ENCODE measurements at places on chromosomes 11 and 22. TPM values are rescaled to one million over a fixed set of nuclear protein-coding genes. Genes with fewer than 3 reads are reported as not detected.

DNA sequence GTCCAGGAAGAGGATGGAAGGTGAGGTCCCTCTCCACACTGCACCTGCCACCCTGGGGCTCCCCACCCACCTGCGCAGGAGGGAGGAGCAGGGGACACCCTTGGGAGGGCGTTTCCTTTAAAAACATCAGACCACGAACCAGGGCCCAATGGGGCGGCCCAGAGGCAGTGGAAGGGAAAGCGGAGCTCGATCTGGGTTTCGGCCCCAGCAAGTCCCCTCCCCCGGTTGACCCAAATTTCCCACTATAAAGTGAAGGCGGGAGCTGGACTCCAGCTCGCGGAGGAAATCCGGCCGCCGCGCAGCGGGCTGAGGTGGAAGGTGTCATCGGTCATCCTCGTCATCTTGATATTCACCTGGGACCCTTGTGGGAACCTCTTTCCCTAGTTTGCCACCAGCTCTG, 99.3 kb downstream of the WNT7B start:
- no peaks in the 10 kb centered on the region for H3K4me1 ChIP-seq
- no peaks in the 10 kb centered on the region for H3K36me3 ChIP-seq
- no peak overlapping the region for H3K4me3 ChIP-seq
- DNase-seq: no peak

- peaks cover 46% of the 10 kb centered on the region for H3K27me3 ChIP-seq
- no peaks in the 10 kb centered on the region for H3K4me1 ChIP-seq
- no peak overlapping the region for H3K27ac ChIP-seq
- DNase-seq: no peak
- no peak overlapping the region for H3K4me3 ChIP-seq
These were observed 21.3 kb upstream of the CACNG2 start for GRCh38 chr22:36724836-36725235.

DNA sequence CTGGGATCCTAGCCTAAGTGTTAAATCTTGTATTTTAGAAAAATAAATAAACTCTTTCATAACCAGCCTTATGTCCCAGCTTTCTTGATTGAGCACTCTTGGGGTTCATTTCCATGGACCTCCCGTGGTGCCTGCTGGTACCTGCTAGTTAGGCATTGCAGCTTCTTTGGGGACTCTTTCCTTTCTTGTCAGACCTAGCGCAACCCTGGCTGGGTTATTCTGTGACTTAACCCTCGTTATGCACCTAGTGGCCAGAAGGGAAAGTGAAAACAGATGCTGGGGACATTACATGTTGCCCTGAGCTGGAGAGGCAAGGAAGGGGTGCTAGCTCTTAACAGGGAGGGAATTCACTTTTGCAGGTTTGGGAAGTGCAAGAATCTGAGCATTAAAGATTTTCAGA, 46.8 kb downstream of the APIP start:
- H3K27me3 ChIP-seq: no peaks in the 10 kb centered on the region
- DNase-seq: no peak
- no peak overlapping the region for H3K4me3 ChIP-seq
- H3K4me1 ChIP-seq: no peaks in the 10 kb centered on the region

PAK1 gene
- total RNA-seq: 60.6 TPM

GRCh38 chr11:95076416-95076815, 9.7 kb downstream of the SRSF8 start:
- no peaks in the 10 kb centered on the region for H3K27me3 ChIP-seq
- H3K4me1 ChIP-seq: peaks cover 3% of the 10 kb centered on the region
- peak; percentile 75 for DNase-seq

DNA sequence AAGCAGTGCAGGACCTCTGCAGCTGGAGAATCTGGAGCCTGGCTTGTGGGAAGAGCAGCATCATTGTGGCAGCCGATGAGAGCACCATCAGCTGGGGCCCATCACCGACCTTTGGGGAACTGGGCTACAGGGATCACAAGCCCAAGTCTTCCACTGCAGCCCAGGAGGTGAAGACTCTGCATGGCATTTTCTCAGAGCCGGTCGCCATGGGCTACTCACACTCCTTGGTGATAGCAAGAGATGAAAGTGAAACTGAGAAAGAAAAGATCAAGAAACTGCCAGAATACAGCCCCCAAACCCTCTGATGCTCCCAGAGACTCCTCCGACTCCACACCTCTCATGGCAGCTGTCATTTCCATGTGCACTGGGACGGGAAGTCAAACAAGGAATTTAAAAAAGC, 35.6 kb downstream of the ASRGL1 start:
- H3K27me3 ChIP-seq: peaks cover 14% of the 10 kb centered on the region
- no peak overlapping the region for H3K27ac ChIP-seq
- H3K4me3 ChIP-seq: no peak overlapping the region
- DNase-seq: no peak
- H3K36me3 ChIP-seq: no peaks in the 10 kb centered on the region
- no peaks in the 10 kb centered on the region for H3K4me1 ChIP-seq

DNA sequence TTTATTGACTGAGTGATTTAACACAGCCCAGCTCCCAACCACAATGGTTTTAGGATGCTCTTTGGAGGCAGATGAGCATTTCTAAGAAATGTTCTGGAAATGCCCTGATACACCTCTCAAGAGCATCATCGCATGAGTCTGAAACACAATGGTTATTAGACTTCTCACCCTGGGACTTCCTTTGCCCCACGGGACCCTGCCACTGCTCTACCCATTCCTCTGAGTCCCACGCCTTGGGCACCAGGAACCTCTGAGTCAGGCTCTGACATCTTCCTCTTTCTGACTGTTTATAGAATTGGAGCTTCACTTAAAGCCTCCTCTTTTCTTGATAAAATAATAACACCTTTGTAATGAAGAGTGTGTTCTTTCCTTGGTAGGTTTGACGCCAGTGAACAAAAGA, 85.6 kb upstream of the PARVA start:
- H3K27ac ChIP-seq: no peak overlapping the region
- no peak for DNase-seq
- H3K27me3 ChIP-seq: no peaks in the 10 kb centered on the region
- H3K36me3 ChIP-seq: no peaks in the 10 kb centered on the region
- peaks cover 18% of the 10 kb centered on the region for H3K4me1 ChIP-seq
- no peak overlapping the region for H3K4me3 ChIP-seq

MICAL2 gene
- 285 TPM for total RNA-seq

ASPHD2 gene
- total RNA-seq: 1.3 TPM

- DNase-seq: peak; percentile 36
- H3K4me3 ChIP-seq: peak overlapping the region; percentile 90
- no peaks in the 10 kb centered on the region for H3K36me3 ChIP-seq
- H3K4me1 ChIP-seq: peaks cover 4% of the 10 kb centered on the region
- H3K27ac ChIP-seq: peak overlapping the region; percentile 73
These were observed 1.1 kb downstream of the APLP2 start for GRCh38 chr11:130070846-130071200.

GRCh38 chr11:73625696-73626318, 20.6 kb upstream of the PLEKHB1 start:
- H3K4me1 ChIP-seq: no peaks in the 10 kb centered on the region
- DNase-seq: peak; percentile 59
- H3K4me3 ChIP-seq: peak overlapping the region; percentile 8
- H3K27ac ChIP-seq: no peak overlapping the region

DNA sequence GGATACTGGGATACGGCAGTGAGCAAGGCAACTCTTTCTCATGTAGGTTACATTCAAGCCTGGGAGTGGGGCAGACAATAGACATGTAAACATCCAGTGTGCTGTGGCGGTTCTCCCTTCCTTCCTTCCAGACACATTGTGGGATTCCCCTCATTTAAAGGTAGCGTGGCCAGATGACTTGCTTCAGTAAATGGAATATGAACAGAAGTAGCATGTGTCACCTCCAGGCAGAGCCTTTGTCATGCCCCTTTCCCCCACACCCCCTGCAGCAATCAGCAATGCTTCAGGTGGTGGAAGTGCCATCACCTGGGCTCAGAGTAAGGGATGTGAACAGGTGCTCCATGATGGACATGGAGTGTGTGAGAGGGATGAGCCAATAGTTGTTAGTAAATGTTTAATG, 34.8 kb upstream of the TTC12 start:
- H3K27ac ChIP-seq: no peak overlapping the region
- no peaks in the 10 kb centered on the region for H3K4me1 ChIP-seq
- H3K27me3 ChIP-seq: peaks cover 5% of the 10 kb centered on the region

PATE2 gene
- total RNA-seq: not detected

DNA sequence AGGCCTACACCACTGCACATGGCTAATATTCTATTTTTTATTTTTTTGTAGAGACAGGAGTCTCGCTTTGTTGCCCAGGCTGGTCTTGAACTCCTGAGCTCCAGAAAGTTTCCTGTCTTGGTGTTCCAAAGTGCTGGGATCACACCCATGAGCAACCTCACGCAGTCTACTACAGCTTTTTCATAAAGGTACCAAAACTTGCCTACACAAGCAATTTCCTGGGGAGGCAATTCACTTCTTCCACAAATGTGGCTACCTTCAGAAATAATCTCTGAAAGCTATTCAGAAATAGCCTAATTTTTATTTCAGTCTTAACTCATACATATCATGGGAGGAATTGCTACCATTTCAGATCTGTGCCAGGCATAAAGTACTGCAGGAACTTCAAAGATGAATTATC, 11.4 kb downstream of the SLC35F2 start:
- no peaks in the 10 kb centered on the region for H3K4me1 ChIP-seq
- no peak for DNase-seq
- no peaks in the 10 kb centered on the region for H3K36me3 ChIP-seq

DNA sequence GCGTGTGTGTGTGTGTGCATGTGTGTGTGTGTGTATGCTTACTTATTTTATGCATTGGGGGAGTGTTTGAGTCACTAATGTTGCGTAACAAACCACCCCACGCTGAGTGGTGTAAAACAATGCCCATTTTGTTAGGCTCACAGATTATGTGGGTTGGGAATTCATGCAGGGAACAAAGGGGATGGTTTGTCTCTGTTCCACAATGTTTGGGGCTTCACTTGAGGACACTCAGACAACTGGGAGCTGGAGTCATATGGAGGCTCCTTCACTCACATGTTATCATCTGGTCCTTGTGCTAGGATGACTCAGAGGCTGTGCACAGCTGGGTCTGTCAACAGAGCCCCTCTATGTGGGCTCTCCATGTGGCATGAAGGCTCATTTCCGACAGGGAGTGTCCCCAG, 51.3 kb upstream of the LARGE1 start:
- no peak overlapping the region for H3K27ac ChIP-seq
- H3K36me3 ChIP-seq: no peaks in the 10 kb centered on the region
- H3K4me1 ChIP-seq: no peaks in the 10 kb centered on the region
- no peak for DNase-seq
- no peaks in the 10 kb centered on the region for H3K27me3 ChIP-seq

GRCh38 chr11:46210133-46210636, 67.3 kb upstream of the CREB3L1 start:
- no peak overlapping the region for H3K27ac ChIP-seq
- no peak overlapping the region for H3K4me3 ChIP-seq
- H3K4me1 ChIP-seq: no peaks in the 10 kb centered on the region
- DNase-seq: peak; percentile 72
- H3K36me3 ChIP-seq: no peaks in the 10 kb centered on the region

DNA sequence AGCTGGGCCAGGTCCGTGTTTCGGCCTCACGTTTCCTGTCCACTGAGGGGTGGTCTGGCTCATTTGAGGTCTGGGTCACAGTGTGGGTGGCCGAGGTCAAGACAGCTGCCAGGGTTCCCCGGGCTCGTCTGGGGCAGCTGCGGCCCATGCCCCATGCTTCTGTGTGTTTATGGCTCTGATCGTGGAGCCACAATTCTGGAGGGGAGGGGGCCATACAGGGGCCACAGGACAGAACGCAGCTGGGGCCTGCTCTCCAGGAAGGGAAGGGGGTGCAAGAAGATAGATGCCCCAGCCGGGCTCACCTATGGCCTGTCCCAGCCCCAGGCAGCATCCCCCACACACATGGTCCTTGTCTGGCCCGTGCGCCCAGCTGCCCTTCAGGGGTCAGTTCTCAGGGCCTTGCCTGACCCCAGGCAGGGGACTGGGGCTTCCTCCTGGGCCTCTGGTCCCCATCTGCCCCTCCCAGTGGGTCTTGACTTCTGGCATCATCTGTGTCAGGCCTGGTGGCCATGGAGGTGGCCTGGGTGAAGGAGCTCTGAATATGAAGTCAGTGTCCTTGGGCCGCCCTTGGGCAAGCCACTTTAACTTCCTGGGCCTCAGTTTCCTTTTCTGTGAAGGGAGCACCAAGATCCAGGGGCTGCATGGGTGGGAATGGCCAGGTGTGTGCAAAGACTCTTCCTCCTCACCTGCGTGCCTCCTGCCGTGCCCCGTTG, 8.4 kb downstream of the TSPAN32 start:
- H3K4me3 ChIP-seq: no peak overlapping the region
- no peaks in the 10 kb centered on the region for H3K27me3 ChIP-seq
- no peak overlapping the region for H3K27ac ChIP-seq
- DNase-seq: no peak
- no peaks in the 10 kb centered on the region for H3K36me3 ChIP-seq

LINC01488 gene
- not detected for total RNA-seq

GRCh38 chr11:128235958-128236357, 351.4 kb downstream of the ETS1 start:
- H3K27ac ChIP-seq: no peak overlapping the region
- H3K4me1 ChIP-seq: peaks cover 3% of the 10 kb centered on the region
- no peak overlapping the region for H3K4me3 ChIP-seq
- no peak for DNase-seq
- no peaks in the 10 kb centered on the region for H3K27me3 ChIP-seq
- H3K36me3 ChIP-seq: no peaks in the 10 kb centered on the region

MB gene
- not detected for total RNA-seq

GRCh38 chr22:39244496-39245129, at the start of gene PDGFB:
TSS of gene PDGFB (minus strand) at chr22:39244982. CDS start at chr22:39243963, 1,019 bp downstream.
- no peak for DNase-seq
- H3K36me3 ChIP-seq: no peaks in the 10 kb centered on the region
- peaks cover 5% of the 10 kb centered on the region for H3K4me1 ChIP-seq
- peaks cover 64% of the 10 kb centered on the region for H3K27me3 ChIP-seq
- peak within 1 kb of the TSS; percentile 31 for H3K4me3 ChIP-seq

BBOX1 gene
- total RNA-seq: not detected

GRCh38 chr11:62256281-62256680, 13.7 kb upstream of the SCGB2A2 start:
- H3K27me3 ChIP-seq: no peaks in the 10 kb centered on the region
- no peak overlapping the region for H3K27ac ChIP-seq
- no peaks in the 10 kb centered on the region for H3K36me3 ChIP-seq
- H3K4me3 ChIP-seq: no peak overlapping the region
- DNase-seq: no peak

TMEM123 gene
- total RNA-seq: 138 TPM

VPREB1 gene
- total RNA-seq: not detected

- H3K4me3 ChIP-seq: no peak overlapping the region
- no peak for DNase-seq
- H3K27ac ChIP-seq: no peak overlapping the region
- H3K27me3 ChIP-seq: no peaks in the 10 kb centered on the region
These were observed 17.3 kb upstream of the PANX2 start for GRCh38 chr22:50153056-50153755.

- H3K27ac ChIP-seq: peak overlapping the region; percentile 57
- peaks cover 3% of the 10 kb centered on the region for H3K4me1 ChIP-seq
- peak; percentile 84 for DNase-seq
- no peak overlapping the region for H3K4me3 ChIP-seq
- H3K36me3 ChIP-seq: peaks cover 50% of the 10 kb centered on the region
These were observed 25.2 kb upstream of the MICALL1 start for GRCh38 chr22:37880668-37881440.

KCNQ1OT1 gene
- total RNA-seq: 1.9 TPM

DNA sequence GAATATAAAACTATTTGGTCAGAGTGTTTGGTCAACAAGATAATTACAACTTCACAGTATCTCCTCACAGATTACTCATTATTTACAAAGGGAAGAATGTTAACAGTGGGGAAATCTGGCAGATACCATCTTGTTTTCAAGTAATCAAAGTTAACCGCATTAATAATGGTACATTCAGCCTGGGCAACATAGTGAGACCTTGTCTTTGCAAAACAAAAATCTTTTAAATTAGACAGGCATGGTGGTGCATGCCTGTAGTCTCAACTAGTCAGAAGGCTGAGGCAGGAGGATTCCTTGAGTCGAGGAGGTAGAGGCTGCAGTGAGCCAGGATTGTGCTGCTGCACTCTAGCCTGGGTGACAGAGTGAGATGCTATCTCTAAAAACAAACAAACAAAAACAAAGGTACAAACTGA, 78.5 kb downstream of the ACER3 start:
- peak; percentile 9 for DNase-seq
- H3K4me3 ChIP-seq: no peak overlapping the region

OR51B4 gene
- total RNA-seq: not detected

All from IMR-90 (cell line).